Psoas muscle (tissue), 8 donors: ENCODE measurements at places on chromosomes 1 and 21. TPM values are rescaled to one million over a fixed set of nuclear protein-coding genes. Genes with fewer than 3 reads are reported as not detected.

Gene KAZN
- total RNA-seq, result 2.3 TPM

- no peak for DNase-seq
- no peak overlapping the region for H3K27ac ChIP-seq
- peak overlapping the region; percentile 60 for H3K4me3 ChIP-seq
- peaks cover 14% of the 10 kb centered on the region for H3K27me3 ChIP-seq
- no peaks in the 10 kb centered on the region for H3K4me1 ChIP-seq
These were observed 48.5 kb upstream of the ACOT11 start for GRCh38 chr1:54499360-54500106.

Gene GPR3
- 0.42 TPM for total RNA-seq

- H3K4me3 ChIP-seq, result peak overlapping the region; percentile 64
- peak overlapping the region; percentile 65 for H3K27ac ChIP-seq
- no peaks in the 10 kb centered on the region for H3K4me1 ChIP-seq
- DNase-seq, result no peak
These were observed 275.2 kb upstream of the C1orf105 start for GRCh38 chr1:172145231-172145651.

DNA sequence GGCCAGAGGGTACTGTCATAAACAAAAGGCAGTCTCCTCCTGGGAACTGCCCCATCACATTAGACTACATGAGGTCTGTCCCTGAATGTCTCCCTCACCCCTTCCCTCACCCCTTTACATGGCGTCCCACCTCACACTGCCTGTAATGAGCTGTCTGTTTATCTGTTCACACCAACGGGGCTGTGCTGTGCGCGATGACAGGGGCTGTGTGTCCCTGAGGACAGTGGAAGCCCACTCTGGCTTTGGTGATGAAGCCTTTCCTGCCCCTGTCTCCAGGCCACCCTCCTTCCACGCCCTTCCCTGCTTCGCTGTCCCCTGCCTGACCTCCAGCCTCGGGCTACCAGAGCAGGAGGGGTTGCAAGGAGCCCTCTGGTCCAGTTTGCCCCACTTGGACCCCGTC is 22.7 kb downstream of the RHBG start:
- no peaks in the 10 kb centered on the region for H3K36me3 ChIP-seq
- H3K4me1 ChIP-seq, result no peaks in the 10 kb centered on the region
- no peak for DNase-seq

Gene RBM11
- total RNA-seq, result not detected

DNA sequence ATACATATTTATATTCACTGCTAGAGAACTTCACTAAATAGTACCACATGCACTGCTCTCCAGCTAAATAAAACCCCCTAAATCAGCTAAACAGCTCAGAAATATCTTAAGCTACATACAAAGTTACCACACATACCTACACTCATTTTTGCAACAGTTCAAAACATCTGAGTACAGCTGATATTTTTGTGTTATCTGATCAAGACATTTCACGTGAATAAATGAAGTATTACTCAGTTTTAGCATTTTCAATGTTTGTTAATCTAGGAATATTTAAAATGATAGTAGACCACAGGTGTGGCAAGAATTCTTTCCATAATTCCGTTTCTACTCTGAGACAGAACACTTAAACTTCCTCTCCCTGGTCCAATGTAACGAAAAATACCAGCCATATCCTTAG is 20.8 kb downstream of the EVI5 start:
- H3K4me1 ChIP-seq, result no peaks in the 10 kb centered on the region
- no peak overlapping the region for H3K27ac ChIP-seq
- H3K36me3 ChIP-seq, result no peaks in the 10 kb centered on the region
- no peaks in the 10 kb centered on the region for H3K27me3 ChIP-seq
- DNase-seq, result no peak

DNA sequence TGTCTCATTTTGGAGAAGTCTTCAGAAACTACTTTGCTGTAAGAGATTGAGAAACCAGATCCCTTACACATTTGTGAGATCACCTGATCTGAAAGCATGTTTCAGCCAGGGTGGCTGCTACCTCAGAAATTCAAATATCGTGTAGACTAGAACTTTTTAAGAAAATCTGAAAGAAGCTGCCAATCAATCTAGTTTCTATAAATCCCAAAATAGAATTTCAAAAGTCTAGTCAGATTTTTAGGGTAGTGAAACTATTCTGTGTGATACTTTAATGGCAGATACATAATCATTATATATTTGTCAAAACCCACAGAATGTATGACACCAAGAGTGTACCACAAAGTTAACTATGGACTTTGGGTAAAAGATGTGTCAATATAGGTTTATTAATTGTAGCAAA is 79.9 kb upstream of the PLPPR5 start:
- H3K27ac ChIP-seq, result no peak overlapping the region
- no peaks in the 10 kb centered on the region for H3K27me3 ChIP-seq
- no peak for DNase-seq
- H3K4me1 ChIP-seq, result no peaks in the 10 kb centered on the region

- no peak overlapping the region for H3K27ac ChIP-seq
- peaks cover 5% of the 10 kb centered on the region for H3K4me1 ChIP-seq
- DNase-seq, result peak; percentile 68
These were observed 9.1 kb upstream of the SYTL1 start for GRCh38 chr1:27332536-27333281.

DNA sequence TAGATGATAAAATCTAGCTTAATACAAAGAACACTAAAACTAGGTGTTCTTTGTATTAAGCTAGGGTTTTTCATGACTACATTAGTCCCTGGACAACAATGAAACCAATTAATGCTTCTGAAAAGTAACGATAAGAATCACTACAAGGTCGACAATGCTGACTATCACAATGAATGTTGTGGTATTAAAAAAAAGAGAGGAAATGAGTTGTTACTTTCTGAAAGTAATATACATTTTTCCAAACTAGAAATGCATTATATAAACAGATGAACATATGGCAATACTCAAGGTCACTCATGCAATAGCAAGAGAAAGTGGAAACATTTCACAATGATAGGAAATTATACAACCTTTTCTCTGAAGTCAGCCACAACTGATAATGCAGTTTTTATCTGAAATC is 19.0 kb downstream of the DPH5 start:
- H3K4me3 ChIP-seq, result no peak overlapping the region
- H3K36me3 ChIP-seq, result peaks cover 39% of the 10 kb centered on the region
- no peak overlapping the region for H3K27ac ChIP-seq
- no peak for DNase-seq

DNA sequence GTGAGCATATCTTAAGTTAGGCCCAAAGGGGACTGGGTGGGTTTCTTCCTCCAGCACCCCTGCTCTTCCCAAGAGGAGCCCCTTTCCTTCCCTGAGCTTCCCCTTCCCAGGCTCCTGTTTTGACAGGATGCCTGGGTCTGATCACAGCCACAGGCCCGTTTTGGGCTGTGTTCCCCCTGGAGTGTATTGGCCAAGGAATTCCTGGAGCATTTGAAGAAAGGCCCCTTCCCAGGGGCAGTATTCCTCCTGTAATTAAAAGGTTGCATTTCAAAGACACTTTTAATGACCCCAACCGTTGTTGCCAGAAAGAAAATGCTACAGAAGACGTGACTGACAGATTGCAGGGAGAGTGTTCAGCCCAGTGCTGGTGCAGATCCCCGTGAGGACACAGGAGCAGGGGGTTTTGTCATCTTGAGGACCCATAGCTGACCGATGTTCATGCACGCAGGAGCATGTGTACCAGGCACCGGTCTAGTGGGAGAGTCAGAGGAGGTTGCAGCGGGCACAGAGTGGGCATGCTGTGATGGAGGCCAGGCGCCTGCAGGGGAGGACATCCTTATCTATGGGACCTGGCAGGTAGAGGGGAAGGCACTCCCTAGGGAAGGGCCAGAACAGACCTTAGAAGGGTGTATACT is 19.3 kb upstream of the LBR start:
- no peaks in the 10 kb centered on the region for H3K27me3 ChIP-seq
- H3K36me3 ChIP-seq, result no peaks in the 10 kb centered on the region
- DNase-seq, result no peak
- peak overlapping the region; percentile 64 for H3K27ac ChIP-seq

- H3K36me3 ChIP-seq, result peaks cover 2% of the 10 kb centered on the region
- H3K27ac ChIP-seq, result peak overlapping the region; percentile 80
- H3K4me3 ChIP-seq, result peak overlapping the region; percentile 86
- peak; percentile 56 for DNase-seq
These were observed 1.8 kb downstream of the ATP2B4 start for GRCh38 chr1:203628201-203629015.

- H3K4me1 ChIP-seq, result no peaks in the 10 kb centered on the region
- no peak for DNase-seq
These were observed 30.7 kb downstream of the CD247 start for GRCh38 chr1:167487614-167488013.

- H3K27ac ChIP-seq, result no peak overlapping the region
- H3K27me3 ChIP-seq, result no peaks in the 10 kb centered on the region
- H3K4me3 ChIP-seq, result no peak overlapping the region
- H3K4me1 ChIP-seq, result no peaks in the 10 kb centered on the region
- peaks cover 18% of the 10 kb centered on the region for H3K36me3 ChIP-seq
These were observed 19.2 kb downstream of the SLC19A2 start for GRCh38 chr1:169466259-169467230.

Gene AMY1C
- total RNA-seq, result 0.40 TPM

Gene A3GALT2
- total RNA-seq, result not detected

Gene CENPS
- total RNA-seq, result 6.4 TPM

Gene FMO5
- total RNA-seq, result 0.30 TPM

DNA sequence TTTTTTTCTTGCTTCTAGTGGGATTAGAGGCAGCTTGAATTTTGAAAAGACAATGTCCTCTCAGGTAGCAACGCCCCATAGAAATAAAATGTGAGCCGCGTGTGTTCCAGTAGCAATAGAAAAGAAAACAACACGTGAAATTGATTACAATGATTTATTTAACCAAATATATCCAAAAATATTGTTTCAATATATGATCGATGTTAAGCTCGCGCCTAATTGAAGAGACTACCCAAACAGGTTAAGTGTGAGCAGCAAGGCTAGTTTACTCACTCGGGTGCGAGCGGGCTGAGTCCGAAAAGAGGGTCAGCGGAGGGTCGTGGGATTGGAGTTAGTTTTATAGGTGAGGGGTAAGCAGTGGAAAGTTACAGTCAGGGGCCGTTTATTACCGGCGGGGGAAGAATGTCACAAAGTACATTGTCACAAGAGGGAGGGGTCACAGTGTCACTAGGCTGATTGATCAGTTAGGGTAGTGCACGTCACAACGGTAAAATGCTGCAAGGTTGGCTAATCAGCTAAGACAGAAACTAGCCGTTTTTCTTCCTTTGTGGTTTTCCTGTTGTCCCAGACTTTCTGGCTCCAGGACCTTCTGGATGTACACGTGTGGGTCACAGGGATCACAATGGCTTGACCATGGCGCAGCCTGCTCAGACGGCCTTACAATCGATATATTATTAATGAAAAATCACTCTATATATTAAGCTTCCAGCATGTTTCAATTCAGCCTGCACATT is 697 bp upstream of the ZNF670 start:
- no peak for DNase-seq
- H3K4me3 ChIP-seq, result peak overlapping the region; percentile 92
- H3K27ac ChIP-seq, result peak overlapping the region; percentile 79
- H3K27me3 ChIP-seq, result no peaks in the 10 kb centered on the region

GRCh38 chr1:206878456-206878855 is 13.0 kb downstream of the IL20 start:
- no peak for DNase-seq
- no peaks in the 10 kb centered on the region for H3K36me3 ChIP-seq
- no peak overlapping the region for H3K4me3 ChIP-seq
- no peaks in the 10 kb centered on the region for H3K4me1 ChIP-seq

Gene FAM78B
- 8.2 TPM for total RNA-seq

GRCh38 chr1:246427611-246428010 is 79.5 kb downstream of the SMYD3 start:
- no peaks in the 10 kb centered on the region for H3K4me1 ChIP-seq
- no peaks in the 10 kb centered on the region for H3K27me3 ChIP-seq
- H3K4me3 ChIP-seq, result no peak overlapping the region
